ENCODE measurements at places on chromosomes 16 and 17.

- DNase-seq = peak; percentile 79
Measured at GRCh38 chr17:59329176-59330052, 2.0 kb upstream of the YPEL2 start.

- DNase-seq = no peak
Measured at GRCh38 chr17:81403671-81404534, 8.6 kb downstream of the BAHCC1 start.

DNA sequence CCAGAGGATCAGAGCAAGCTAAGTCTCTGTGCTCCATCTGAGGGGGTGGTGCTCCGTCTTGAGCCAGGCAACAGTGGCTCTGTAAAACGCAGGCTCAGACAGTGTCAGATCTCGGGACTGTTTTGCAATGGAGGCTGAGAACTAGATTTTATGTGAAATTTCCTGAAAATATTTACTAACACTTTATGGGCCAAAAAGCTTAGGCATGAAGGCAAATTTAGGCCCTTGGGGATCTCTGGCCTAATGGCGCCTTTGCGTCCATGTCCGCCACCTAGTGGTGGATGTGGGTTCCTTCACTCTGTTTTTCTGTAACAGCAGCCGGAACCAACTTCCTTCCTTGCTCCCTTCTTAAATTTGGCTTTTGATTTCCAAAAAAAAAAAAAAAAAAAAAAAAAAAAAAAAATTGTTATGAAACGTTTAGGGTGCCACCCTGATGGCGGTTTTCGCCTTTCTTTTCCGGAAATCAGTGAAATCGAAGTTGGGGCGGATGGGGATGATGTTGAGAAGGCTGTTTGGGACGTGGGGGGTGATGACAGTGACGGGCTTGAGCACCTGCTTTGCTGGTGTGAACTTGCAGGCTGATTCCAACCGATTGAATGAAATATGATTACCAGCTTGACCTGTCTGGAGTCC, 14.0 kb upstream of the ELAC2 start:
- DNase-seq = peak; percentile 53

DNA sequence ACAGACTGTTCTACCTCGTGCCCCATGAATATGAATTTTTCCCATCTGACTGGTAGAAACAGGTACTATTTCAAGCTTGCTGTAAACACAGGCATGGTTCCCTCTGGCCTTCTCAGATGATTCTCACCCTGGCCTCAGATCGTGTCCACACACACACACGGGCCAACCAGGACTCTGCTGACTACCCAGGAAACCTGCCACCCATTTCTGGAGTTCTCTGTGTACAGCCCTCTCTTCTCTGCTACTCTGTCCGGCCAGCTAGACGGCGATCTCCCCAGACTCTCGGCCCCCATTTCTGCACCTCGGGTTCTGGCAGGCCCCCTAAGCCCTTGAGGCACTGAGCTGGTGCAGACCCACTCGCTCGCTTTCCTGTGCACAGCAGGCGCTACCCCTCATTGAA, 31.2 kb downstream of the RPA1 start:
- DNase-seq = no peak

- peak; percentile 55 for DNase-seq
Measured at GRCh38 chr16:80526418-80527061, 14.3 kb upstream of the DYNLRB2 start.

DNA sequence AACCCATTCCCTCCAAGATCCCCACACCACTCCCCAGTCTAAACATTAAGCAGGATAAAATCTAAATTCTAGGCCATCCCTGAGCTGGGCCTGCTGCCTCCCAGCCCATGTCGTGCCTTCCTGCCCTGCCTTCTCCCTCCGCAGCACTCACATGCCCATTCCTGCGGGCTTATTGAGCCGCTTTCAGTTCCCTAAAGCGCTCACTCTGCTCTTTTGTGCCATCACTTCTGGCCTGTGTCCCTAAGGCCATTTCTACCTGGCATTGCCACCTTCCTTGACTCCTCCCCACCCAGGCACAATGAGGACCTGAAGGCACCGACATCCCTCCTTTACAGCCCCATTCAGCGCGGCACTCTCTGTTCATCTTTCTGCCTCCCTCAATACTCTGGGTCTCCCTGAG, 13.0 kb upstream of the RAB5C start:
- DNase-seq = no peak

DNA sequence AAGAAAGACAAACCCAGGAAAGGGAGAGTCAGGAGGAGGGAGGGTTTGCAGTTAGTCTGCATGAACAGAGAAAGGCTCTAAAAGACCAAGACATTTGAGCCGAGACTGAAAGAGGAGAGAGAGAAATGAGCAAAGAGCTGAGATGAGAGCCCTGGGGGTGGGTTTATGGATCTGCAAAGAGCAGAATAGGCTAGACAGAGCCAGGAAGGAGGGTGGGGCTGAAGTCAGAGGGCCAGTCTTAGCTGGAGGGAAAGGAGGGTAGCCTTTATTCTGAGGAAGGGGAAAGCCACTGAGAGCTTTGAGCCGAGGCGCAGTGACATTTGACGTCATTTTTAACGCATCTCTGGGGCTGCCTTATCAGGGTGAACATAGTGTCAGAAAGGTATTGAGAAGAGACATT, 85.7 kb upstream of the CDH13 start:
- no peak for DNase-seq

GRCh38 chr16:81873843-81874752, 95.0 kb downstream of the PLCG2 start:
- peak; percentile 73 for DNase-seq

GRCh38 chr16:19760356-19761060, 42.4 kb downstream of the IQCK start:
- DNase-seq = no peak

- no peak for DNase-seq
Measured at GRCh38 chr17:63445571-63445953, 544 bp downstream of the CYB561 start.

- DNase-seq = no peak
Measured at GRCh38 chr17:41814195-41814594, 1.4 kb downstream of the FKBP10 start.

GRCh38 chr17:47301831-47302230, 21.9 kb upstream of the EFCAB13 start:
- DNase-seq = no peak

DNA sequence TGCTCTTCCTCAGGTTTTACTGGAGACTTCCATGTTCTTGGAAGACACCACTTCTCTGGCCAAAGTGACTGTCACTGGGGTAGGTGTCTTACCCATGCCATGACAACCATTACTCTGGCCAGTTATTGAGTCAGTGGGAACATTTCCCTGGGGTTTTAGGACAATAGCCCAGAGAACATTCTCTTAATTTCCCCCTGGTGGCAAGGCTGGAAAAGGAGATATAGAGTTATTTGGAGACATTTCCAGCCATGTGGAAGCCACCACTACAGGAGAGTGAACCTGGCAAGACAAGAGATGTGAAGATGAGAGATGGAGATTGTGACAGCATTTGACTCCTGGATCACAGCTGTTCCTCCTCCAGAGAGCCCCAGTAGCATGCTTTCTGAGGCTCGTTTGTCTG, 106.2 kb downstream of the CDK5R1 start:
- DNase-seq = no peak

DNA sequence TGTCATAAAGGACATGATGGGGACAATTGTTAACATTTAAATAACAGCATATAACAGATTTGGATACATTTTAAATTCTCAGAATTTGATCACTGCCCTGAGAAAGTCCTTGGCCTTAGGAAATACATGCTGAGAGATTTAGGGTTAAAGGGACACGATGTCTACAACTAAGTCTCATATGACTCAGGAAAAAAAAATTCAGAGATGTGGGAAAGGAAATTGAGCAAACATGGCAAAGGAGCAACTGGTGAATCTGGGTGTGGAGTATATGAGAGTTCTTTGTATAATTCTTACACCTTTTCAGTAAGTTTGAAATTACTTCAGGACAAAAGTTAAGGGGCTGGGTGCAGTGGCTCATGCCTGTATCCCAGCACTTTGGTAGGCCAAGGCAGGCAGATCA, 18.2 kb downstream of the MPP3 start:
- no peak for DNase-seq

DNA sequence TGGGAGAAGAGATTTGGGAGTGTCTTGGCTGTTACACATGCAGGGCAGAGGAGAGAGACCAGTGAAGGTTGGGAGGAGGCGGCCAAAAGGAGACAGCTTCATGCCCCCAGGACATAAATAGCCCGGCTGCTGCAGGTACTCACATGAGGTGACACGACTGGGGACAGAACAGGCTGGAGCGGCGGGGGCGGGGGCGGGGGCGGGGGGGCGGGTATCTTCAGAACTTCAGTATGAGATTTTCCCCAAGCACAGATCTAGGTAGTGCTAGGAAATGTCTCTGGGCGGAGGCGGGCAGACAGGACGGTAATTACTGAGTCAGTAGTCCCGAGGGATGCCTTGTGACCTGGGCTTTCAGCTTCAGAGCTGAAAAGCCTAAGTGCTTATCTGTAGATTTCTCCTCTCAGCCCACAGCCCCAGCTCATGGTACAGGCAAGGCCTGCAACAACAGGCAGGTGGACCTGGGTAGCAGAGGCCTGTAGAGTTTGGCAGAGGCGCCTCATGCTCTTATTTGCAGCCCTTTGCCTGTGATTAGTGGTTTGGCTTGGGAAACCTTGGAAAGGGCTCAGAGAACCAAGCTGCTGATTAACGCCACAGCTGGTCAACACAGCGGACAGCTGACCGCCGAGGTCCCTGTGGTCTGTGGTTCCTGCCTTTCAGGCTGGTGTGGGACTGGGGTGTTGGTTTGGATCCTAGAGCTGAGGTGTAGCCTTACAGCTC, 24.5 kb downstream of the UNK start:
- peak; percentile 89 for DNase-seq

DNA sequence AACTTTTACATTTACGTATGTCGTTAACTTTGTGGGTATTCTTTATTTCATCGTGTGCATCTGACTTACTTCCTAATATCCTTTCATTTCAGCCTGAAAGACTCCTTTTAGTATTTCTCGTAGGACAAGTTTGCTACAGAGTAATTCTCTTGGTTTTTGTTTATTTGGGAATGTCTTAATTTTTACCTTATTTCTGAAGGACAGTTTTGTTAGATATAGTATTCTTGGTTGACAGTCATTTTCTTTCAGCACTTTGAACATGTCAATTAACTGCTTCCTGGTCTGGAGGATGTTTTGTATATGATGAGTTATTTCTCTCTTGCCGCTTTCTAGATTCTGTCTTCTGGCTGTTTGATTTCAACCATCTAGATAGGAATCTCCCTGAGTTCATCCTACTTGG, 109.2 kb upstream of the NACA2 start:
- no peak for DNase-seq

DNA sequence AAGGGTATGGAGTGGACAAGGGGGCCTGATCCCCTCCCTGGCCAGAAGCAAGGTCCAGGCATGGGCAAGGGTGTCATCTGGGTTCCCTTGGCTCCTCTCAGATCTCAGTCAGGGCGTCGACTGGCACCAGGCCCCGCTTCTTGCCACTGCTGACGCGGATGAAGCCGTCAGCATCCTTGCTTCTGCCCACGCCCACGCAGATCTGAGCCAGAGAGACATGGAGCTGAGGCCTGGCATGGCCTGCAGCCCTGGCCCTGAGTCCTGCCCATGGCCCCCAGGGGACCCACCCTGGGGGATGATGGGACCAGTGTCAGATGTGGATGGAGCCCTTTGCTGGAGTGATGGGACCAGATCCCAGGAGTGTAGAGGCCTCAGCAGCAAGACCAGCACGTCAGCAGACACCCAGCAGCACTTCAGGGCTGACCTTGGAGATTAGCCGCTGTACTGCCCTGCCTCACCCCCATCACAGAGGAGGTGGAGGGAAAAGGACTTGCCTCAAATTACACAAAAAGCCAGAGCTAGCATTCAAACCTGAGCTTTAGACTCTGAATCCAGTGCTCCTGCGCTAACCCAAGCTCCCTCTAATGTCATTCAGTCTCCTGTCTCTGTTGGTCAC, 12.2 kb downstream of the RPL19 start:
- DNase-seq = no peak

DNA sequence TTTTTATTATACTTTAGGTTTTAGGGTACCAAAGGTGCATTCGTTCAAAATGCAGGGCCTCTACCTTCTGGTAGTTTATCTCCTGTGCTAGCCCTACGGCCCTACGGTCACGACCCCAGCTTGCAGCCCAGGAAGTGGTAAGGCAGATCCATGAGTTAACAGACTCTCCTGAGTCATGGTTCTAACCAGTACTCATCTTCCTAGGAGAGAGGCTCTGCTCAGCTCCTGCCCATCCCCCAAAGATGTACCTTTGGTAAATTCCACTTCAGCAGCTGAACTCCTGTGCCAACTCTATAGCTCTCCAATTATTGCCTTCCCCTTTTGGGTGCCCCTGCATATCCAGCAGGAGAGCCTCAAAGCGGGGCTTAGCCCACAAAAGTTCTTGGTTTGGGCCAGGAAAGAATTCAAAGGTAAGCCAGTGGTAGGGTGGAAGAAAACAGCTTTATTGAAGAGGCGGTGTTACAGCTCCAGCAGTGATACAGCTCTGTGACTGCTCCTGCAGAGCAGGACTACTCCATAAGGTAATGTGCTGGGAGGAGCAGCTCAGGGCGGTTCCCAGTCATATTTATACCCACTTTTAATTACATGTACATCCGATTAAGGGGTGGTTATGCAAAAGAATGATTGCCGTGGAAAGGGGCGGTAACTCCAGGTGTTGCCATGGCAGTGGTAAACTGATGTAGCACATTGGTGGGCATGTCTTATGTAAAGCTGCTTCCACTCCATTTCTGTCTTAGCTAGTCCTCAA, 241.4 kb downstream of the PMP22 start:
- no peak for DNase-seq

DNA sequence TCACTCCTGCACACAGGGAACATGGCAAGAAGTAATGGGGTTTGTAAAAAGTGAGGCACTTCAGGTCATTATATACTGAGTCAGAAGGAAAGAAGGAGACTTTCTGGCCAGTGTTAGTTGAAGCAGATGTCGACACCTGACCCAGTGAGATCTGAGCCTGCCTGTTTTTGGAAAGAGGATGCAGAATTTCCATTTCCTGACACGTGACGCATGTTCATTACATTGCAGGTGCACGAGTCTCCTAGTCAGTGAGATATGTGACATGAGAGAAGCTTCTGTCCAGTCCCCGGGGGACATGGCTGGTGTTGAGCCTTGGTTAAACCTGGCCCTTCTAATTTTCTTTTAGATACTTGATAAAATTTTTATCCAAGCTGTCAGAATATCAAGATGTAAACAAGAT, 62.3 kb downstream of the ELAC2 start:
- no peak for DNase-seq

DNA sequence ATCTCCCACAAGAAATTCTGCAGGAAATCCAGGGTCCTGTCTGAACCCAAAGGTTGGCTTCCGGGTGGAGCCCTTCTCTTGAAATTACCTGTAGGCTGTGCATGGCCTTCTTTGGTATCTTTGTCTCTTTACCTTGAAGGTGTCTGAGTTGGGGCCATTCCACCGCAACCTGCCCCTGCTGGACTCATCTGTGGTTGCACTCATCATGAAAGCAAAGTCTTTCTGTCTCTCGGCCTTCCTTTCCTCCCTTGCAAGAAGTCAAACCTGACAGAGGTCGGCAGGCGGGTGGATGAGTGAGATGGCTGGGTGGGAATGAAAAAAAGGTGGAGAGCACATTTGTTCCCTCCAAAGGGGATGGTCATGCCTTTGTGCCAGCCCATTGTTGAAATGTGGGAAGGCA, 25.1 kb downstream of the SALL1 start:
- no peak for DNase-seq

Data from D341Med (cell line).